ENCODE measurements at places on chromosomes 1 and 21. TPM values are rescaled to one million over a fixed set of nuclear protein-coding genes. Genes with fewer than 3 reads are reported as not detected.

- DNase-seq: no peak
These were observed 37.5 kb downstream of the C1orf141 start for GRCh38 chr1:67097305-67097704.

DNA sequence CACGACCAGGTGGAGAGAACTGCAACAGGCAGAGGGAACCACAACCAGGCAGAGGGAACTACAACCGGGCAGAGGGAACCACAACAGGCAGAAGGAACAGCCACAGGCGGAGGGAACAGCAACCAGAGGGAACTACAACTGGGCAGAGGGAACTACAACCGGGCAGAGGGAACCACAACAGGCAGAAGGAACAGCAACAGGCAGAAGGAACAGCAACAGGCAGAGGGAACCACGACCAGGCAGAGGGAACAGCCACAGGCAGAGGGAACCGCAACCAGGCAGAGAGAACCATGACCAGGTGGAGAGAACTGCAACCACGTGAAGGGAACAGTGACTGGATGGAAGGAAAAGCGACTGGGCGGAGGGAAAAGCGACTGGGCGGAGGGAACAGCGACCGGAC, 47.6 kb upstream of the GPR153 start:
- DNase-seq: no peak

DNA sequence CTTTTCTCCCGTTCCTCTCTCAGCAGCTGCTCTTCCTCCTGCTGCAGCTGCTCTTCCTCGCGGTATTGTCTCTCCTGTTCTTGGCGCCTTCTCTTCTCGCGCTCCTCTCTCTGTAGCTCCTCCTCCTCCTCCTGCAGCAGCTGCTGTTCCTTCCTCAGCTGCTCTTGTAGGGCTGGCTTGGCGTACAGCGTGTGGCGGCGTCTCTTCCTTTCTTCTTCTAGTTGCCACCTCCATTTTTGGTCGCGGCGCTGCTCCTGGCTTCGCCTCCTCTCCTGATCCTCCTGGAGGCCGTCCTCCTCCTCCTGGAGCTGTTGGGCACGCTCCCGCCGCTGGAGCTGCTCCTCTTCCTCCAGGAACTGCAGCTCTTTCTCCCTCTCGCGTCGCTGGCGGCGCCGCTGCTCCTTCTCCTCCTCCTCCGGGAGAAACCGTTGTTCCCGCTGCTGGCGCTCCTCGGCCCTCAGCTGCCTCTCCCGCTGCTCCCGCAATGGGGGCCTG, 4.8 kb downstream of the TCHH start:
- peak; percentile 31 for DNase-seq

GRCh38 chr1:84884671-84885389, 8.2 kb downstream of the LPAR3 start:
- DNase-seq: no peak

Gene IL24
- not detected for total RNA-seq

Gene HENMT1
- total RNA-seq: 0.36 TPM
